ENCODE measurements at places on chromosomes 6 and 20.

DNA sequence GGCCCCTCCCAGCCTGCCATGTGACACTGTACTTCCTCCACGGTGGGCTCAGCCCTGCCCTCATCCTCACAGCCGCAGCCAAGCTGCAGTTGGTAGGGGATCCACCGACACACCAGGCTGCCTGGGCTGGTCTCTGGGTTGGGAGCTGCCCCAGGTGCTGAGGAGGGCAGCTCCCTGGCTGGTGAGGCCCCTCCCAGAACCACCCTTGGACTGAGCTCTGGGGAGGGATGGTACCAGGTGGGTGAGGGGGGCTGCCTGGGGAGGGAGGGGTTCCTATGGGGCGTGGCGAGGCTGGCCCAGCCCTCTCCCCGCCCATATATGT, 185 bp upstream of the TNFRSF6B start:
- DNase-seq: no peak

GRCh38 chr6:143177706-143178105, 117.0 kb downstream of the AIG1 start:
- no peak for DNase-seq

DNA sequence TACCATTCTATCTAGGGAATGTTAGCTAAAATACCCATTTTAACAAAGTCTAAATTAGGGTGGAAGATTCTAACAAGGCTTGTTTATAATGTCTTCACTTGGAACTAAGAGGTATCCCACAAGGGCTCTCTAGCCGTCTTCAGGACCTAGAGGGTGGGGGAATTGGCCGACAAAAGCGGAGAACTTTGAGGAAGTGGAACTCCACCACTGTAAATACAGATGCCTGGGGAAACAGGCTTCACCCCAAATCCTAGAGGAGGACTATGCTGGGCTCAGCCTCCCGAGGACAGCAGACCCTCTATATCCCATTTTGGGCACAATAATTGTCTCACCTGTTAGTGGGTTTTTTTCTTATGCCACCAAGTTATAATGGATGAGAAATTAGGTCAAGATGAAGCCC, 58.0 kb upstream of the TFB1M start:
- no peak for DNase-seq

DNA sequence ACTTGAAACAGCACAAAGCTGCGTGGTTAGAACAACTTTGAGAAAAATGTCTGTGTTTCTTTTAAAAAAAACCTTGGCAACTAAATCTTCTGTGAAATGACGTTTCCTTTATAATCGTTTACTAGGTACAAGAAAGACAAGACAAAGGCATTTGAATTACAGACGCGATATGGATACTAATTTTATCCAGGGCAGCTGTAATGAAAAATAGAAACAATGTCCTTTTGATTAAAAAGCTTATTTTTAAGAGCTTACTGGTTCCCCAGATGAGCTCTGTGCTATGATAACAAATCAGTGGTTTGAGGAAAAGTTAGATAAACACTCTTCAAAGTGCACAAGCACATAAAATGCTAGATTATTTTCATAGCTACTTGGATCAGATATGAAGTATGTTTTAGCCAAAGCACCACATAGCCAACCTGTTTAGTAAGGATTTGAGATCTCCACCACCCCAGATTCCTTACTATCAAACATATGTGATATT, 1.6 kb upstream of the SYNCRIP start:
- DNase-seq: no peak

- DNase-seq: no peak
Measured at GRCh38 chr6:27966044-27966443, 9.0 kb downstream of the OR2B6 start.

DNA sequence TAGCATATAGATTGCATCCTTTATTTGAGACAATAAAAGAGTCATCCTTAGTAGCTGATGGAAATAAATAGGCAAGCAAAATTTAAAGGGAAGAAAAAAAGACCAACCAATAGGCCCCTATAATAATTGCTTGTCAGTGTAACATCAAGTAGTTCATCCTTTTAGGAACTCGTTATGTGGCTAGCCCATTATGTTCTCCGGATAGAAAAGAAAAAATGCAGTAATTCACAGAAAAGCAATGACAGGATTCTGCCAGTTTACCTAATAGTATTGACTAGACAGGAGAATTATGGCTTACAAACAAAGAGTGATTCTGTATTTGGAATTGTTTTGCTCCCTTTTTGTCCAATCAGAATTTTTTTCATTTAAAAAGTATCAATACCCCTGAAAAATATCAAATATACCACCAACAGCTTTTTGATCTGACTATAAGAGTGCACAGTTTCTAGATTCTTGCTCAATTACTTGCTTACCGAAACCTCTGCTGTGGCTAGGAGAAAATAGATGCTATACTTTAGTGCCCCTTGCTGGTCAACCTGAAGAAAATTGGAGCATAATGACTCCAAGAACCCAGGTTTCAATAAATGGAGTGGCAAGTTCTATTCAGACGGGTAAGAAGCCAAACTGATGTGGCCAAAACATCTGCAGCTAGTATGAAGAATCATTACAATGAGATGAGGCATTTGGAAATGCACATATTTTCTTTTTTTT, 91.5 kb upstream of the SASH1 start:
- no peak for DNase-seq

DNA sequence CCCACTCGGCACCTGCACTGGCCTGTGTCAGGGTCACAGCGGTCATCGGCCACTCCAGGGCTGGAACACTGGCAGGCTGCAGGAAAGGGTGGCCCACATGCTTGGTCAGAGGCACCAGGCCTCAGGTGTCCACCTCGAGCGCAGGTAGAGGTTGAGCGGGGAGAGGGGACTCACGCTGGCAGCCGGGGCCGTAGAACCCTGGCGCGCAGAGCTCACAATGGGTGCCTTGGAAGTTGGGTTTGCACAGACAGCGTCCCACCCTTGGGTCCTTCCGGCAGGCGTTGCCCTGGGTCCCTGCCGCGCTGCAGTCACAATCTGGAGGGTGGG, 28.9 kb downstream of the LAMA5 start:
- no peak for DNase-seq

- no peak for DNase-seq
Measured at GRCh38 chr6:119495230-119495683, 145.7 kb upstream of the MAN1A1 start.

- no peak for DNase-seq
Measured at GRCh38 chr6:74879976-74880375, 325.9 kb downstream of the COL12A1 start.
